ENCODE measurements at places on chromosomes 2 and 18.

- no peak for DNase-seq
These were observed 403.5 kb downstream of the SETBP1 start for GRCh38 chr18:45084206-45084605.

- DNase-seq = peak; percentile 37
These were observed 86.0 kb downstream of the RBMS1 start for GRCh38 chr2:160407393-160408172.

GRCh38 chr2:181203412-181203811 is 223.0 kb downstream of the UBE2E3 start:
- DNase-seq = no peak

- no peak for DNase-seq
These were observed 18.1 kb downstream of the PPP1R7 start for GRCh38 chr2:241168366-241168765.

DNA sequence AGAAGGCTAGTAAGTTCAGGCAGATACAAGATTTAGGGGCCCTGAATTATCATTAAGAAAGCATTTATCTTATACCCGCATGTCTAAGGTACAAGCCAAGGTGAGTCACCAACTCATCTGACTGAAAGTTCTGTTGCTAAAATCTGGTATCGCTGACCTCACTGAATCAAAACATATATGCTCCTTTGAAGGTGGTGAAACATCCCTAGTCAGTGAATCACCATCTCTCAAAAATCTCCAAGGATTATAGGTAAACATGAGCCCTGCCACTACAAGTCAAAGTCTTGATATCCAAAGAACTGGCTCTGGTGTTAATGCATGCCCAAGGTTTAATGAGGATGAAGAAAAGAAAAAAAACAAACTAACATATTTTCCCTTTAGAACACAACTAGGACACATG is 43.5 kb downstream of the IRS1 start:
- DNase-seq = no peak

DNA sequence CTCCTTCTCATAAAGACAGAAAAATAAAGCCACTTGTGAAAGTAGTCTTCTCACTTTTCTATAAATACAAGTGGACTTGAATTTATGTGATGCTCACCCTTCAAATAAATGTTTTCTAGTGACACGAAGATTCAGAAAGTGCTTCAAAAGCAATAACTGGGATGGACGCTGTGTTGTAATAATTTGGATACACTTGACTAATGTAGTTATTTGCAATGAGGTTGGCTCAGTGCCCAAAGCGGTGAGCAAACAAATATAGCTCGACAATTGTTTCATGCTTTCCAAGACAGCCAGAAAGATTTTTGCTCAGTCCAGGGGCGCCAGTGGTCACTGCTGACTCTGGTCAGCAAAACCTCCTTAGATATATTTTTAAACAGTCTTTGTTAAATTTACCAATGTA is 278.6 kb upstream of the KLHL14 start:
- no peak for DNase-seq

DNA sequence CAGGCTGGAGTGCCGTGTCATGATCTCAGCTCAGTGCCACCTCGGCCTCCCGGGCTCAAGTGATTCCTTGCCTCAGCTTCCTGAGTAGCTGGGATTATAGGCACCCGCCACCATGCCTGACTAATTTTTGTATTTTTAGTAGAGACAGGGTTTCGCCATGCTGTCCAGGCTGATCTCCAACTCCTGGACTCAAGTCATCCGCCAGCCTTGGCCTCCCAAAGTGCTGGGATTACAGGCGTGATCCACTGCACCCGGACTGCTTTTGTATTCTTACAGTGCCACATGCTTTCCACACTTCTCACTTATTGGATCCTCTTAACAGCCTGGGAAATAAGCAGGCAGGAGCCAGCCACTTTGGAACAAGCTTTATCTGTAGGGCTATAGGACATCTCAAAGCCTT is 25.3 kb upstream of the BCL2L11 start:
- DNase-seq = no peak

DNA sequence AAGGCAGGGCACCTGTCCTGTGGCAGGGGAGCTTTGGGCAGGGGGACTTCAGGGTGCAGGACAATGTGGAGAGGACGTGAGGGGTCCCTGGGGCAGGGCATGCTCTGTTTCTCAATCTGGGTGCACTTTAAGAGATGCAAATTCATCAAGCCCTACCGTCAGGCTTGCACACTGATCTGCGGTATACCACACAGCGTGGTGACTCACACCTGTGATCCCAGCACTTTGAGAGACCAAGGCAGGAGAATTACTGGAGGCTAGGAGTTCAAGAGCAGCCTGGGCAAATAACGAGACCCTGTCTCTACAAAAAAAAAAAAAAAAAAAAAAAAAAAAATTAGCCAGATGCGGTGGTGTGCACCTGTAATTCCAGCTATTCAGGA is 10.2 kb upstream of the GPC1 start:
- no peak for DNase-seq

DNA sequence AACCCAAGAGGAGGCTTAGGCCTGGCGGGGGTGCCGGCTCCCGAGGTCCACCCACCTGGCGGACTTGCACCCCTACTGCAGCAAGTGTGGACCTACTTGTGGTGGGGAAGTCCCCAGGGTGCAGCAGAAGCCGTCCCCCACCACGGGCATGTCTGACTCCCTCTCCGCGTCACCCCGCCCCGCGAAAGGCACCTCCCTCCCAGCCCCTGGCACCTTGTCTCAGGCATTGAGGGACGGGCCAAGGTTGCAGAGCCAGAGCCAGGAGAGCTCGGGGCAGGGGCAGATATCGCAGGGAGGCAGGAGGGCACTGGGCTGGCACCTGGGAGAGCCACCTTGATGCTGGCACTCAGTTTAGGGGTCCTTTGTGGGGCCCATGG is 19.0 kb downstream of the CROCC2 start:
- no peak for DNase-seq

- peak; percentile 29 for DNase-seq
These were observed 894 bp downstream of the SMAD7 start for GRCh38 chr18:48949606-48950535.
